ENCODE measurements at places on chromosomes 5 and 9.

DNA sequence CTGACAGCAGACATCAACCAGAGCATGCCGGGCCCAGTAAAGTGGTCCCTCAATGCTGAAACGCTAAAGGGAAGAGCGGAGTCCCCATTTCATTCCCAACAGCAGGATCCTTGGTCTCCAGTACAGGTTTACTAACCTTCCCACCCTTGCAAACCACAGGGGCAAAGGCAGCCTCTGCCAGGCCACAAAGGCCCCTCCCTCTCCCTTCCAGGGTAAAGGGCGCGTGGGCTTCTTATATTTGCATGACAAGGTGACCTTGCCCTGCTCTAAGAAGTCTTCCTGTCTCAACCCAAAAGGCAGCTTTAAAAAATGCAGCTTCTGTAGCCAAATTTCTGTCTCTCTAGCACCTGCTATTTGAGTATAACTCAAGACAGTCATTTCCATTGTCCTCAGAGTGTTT is 131.5 kb upstream of the PTCH1 start:
- no peak for DNase-seq

GRCh38 chr9:115262477-115262876 is 144.5 kb upstream of the TNC start:
- no peak for DNase-seq

- DNase-seq, result no peak
Measured at GRCh38 chr5:176530983-176531901, 6.0 kb downstream of the RNF44 start.

GRCh38 chr9:84701801-84702200 is 32.3 kb downstream of the NTRK2 start:
- DNase-seq, result no peak

GRCh38 chr5:128225245-128226030 is 141.9 kb downstream of the SLC12A2 start:
- DNase-seq, result no peak

- no peak for DNase-seq
Measured at GRCh38 chr5:125870256-125870655, 553.0 kb upstream of the GRAMD2B start.

DNA sequence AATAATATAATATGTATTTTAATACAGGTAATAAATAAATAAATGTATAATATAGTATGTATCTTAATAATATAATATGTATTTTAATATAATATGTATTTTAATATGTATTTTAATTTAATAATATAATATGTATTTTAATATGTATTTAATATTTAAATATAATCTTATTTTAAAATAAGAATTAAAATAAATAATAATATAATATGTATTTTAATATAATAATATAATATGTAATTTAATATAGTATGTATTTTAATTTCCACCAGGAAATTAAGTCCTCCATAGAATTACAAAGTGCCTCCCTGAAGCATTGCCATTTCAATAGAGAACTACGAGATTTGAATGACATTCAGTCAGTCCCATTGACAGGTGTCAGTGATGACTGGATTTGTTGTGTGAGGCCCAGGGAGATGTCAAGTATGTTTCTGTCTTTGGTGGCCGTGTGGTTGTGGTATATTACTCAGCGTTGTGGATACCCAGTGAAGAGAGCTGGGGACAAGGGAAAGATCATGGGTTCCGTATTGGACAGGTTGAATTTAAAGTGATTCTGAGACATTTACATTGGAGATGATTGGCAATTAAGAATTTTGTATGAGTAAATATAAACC is 14.2 kb upstream of the C5orf46 start:
- no peak for DNase-seq

DNA sequence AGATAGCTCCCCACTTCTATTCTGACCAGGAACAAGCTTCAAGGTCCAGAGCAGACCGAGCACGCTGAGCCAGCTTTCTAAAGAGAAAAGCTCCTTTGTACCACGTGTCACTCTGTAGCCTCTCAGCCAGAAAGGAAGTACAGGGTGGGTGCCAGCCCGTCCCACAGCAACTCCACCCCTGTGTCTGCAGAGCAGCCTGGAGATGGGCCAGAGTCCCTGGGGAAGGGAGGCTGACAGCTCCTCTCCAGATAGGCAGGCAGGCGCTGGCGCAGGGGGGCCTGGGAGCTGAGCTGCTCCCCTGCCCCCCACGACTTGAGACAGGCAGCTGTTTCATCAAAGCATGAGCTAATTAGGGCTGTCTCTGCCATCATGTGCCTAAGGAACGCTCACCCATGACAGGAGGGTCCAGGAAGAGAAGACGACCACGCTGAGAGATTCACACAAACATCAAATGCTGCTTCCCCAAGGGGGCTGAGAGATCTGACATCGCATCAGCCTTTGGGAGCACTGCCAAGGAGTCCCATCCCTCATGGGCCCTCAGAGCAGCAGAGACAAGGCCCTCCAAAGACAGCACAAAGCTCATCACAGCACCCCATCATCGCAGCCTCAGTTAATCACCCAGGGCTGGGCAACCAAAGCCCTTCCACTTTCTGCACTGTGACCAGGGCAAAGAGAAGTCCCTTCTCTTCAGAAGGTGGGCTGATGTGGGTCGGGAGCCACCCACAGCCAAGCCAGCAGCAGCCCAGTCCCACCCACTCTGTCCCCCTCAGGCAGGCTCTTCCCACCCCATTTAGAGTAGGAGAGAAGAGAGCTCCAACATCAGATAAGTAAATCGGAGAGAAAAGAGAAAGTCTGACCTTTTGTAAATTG is 78.5 kb upstream of the LRRTM2 start:
- DNase-seq, result no peak

DNA sequence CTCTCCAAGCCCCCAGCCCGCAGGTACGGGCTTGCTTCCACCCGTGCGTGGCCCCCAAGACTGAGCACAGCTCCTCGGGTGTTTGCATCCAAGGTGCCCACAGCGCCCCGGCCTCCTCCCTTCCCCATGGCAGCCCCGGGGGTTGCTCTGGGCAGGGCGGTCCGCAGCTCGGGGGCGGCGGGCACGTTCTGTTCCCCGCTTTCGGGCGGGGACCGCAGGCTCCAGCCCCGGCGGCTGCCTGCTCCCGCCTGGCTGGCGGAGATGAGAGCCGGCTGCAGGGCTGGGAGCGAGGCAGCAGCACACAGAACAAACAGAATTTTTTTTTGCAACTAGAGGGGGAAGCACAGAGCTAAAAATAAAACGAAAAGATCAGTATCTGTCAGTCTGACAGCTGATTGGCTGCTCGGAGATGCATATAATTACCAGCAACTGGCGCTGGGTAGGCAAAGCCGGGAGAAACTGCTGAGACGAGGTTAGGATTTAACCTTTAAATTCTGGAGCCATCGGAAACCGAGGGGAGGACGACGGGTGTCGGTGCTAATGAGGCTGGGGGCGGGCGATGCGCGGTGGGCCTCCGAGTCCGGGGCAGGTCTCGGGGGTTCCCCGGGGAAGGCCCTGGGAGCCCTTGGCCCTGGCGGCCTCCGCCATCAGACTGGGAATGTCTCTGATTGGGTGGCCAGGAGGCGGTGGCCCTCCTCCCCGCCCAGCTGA is 142.7 kb upstream of the IER5L start:
- no peak for DNase-seq

DNA sequence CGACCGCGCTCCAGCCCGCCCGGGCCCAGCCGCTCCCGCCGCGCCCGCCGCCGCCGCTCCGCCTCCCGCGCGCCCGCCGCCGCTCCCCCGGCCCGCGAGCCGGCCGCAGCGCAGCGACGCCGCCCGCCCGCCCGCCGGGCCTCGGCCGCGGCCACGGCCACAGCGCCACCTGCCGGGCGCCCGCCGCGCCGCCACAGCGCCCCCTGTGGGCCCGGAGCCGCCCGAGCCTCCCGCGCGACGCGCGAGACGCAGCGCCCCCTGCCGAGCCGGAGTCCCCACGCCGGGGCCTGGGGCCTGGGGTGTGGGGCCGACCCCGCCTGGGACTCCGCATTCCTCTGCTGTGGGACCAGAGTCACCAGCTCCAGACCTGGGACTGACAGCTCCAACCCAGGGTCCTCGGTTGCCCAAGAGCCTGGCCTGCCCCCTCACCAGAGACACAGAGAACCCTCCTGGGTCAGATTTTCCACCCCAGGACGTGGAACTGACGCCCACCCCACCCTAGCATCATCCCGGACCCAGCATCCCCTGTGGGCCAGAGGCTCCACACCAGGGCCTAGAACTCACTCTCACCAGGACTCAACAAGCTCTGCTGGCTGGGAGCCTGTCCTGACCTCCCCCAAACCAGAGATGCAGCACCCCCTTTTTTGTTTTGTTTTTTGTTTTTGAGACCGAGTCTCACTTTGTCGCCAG is at the start of gene RAPGEF1:
Gene RAPGEF1, minus strand, starts transcription at position 118 of the 690 bp plus-strand sequence. CDS start 246 bp downstream, outside the sequence.
- DNase-seq, result peak; percentile 80

DNA sequence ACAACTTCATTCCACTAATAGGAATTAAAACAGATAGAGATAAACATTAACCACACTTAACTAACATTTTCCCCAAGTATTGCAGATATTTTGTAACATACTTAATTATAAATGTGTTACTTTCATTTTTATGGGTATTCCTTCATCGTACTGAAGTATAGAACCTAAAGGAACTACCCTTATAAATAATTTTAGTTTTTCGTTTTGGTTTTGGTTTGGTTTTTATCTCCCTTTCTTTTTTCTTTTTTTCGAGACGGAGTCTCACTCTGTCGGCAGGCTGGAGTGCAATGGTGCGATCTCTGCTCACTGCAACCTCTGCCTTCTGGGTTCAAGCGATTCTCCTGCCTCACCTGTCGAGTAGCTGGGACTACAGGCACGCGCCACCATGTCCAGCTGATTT is 60.1 kb upstream of the LMNB1 start:
- DNase-seq, result no peak

DNA sequence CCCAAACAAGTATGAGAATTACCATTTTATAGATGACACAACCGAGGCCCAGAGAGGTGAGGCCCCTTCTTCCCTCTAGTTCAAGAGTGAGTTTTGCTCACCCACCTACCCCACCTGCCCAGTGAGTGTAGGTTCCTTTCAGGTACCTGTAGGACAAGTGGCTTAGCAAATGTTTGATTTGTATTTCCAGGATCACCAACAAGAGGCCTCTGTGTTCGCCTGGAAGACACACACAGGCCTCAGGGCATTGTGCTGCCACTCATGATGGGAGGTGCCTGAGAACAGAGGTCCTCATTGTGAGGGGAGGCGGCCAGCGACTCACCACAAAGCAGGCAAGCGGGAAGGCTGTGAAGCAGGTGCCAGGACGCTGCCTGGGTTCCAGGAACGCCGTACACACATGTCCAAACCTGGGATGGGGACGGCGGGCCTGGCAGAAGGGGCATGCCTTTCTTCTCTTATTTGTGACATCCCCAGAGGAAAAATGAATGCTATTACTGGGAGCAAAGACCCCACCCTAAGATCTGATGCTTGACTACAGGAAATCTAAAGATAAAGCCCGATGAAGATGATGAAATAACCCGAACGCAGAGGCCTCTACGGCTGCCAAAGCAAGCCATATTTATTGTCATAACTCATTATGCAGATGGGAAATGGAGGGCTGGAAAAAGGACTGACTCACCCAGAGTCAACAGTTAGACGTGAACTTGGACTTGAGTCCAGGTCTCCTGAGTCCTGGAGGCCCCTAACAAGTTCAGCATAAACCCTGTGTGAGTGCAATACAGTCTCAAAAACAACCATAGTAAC is 60.2 kb upstream of the SLC25A51 start:
- DNase-seq, result no peak

GRCh38 chr5:122977319-122977718 is 59.2 kb downstream of the PPIC start:
- DNase-seq, result no peak

- DNase-seq, result no peak
Measured at GRCh38 chr9:134637241-134637640, 4.4 kb upstream of the COL5A1 start.

DNA sequence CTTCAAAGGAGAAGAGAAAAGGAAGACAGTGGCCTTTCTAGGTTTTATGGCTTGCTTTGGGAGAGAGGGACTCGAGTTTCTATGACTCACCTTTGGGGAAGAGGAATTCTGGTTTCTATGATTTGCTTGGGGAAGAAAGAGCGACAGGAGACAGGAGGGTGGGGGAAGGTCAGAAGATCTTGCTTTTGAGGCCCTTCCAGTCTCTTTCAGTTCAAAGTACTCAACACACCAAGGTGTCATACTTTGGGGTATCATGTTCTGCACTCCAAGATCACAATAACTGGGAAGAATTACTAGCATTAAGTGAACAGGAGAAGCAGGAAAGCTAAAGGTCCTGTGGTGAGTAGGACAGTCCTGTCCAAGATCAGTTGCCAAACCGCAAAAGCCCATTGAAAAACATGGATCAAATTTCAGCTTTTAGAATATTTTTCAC is 324.5 kb downstream of the ARHGEF28 start:
- DNase-seq, result no peak

GRCh38 chr9:137397675-137398423 is 25.1 kb downstream of the EXD3 start:
- no peak for DNase-seq

DNA sequence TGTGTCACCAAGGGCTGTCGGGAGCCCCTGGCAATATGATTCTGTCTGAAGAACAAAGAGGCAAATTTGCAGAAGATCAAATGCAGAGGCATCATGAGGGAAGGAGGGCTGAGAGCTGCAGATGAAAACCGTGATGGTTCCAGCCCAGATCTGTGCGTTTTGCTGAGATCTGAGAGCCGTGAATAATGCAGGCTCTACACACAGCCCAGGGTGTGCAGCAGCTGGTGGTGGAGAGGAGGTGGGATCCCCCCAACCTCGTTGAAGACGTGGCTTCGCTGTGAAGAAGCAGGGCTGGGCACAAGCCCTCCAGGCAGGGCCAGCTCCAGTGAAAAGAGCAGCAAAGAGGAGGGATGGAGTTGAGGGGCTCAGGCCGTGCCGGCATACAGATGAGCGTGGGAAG is 75.5 kb downstream of the TSPAN17 start:
- DNase-seq, result no peak

DNA sequence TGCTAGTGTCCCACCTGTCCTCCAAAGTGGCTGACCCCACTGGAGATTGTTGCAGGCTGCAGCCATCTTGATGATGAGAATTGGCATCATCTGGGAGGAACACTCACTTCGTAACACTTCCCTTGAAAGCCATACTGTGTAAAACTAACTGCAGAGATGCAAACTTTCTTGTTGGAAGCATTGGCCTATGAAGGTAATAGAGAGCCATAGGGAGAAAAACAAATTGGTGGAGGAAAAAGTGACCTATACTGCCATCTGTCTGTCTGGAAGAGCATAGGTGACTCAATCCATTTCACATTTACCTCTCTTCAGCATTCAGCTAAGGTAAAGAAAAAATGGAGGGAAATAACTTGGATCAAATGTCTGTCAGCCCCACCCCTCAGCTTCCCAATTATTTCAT is 473.4 kb downstream of the NTRK2 start:
- no peak for DNase-seq

GRCh38 chr5:114419959-114420358 is 58.1 kb downstream of the KCNN2 start:
- DNase-seq, result no peak
